NCI-H524 (cell line): ENCODE measurements at places on chromosomes 11 and 22.

- DNase-seq: no peak
These were observed at the start of gene JHY for GRCh38 chr11:122882189-122882856. Gene JHY, plus strand, starts transcription at chr11:122882759. Its CDS starts 3,091 bp downstream, at chr11:122885850.

DNA sequence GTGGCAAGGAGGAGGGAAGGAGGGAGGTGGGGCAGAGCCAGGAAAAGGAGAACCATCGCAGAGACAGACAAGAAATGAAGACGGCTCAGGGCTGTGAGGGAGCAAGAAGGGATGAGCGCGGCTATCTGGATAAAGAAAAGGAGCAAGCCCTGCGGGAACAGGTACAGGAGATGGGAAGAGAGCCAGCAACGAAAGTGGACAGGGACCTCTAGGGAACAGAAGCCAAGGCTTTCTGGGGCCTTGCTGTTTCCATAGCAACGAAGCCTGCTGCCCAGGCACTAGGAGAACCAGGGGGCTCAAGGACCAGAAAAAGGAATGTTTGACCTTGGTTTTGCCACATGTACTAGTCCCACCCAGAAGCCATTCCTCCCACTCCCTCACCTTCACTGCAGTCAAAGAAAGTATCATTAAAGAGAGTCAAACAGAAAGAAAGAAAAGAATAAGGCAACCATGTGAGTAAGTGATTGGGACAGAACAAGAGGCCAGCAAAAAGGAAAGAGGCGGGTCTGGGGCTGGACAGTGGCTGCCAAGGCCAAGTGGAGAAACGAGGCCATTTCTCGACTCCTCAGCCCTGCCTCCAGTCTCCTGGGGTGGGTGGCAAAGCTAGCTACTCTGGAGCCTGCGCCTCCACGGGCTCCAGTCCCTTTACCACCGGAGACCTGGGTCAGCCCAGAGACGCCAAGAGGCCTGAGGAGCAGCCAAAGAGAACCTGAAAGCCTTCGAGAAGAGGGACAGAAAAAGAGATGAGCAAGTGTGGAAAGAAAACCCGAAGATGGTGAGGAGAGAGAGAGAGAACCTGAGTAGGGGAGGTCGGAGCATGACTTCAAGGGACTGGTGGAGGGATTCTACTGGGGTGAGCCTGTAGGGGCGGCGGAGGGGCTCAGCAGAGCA is 35.1 kb downstream of the NRXN2 start:
- no peak for DNase-seq

- DNase-seq: no peak
These were observed 61.6 kb downstream of the MORC2 start for GRCh38 chr22:30906946-30907345.

DNA sequence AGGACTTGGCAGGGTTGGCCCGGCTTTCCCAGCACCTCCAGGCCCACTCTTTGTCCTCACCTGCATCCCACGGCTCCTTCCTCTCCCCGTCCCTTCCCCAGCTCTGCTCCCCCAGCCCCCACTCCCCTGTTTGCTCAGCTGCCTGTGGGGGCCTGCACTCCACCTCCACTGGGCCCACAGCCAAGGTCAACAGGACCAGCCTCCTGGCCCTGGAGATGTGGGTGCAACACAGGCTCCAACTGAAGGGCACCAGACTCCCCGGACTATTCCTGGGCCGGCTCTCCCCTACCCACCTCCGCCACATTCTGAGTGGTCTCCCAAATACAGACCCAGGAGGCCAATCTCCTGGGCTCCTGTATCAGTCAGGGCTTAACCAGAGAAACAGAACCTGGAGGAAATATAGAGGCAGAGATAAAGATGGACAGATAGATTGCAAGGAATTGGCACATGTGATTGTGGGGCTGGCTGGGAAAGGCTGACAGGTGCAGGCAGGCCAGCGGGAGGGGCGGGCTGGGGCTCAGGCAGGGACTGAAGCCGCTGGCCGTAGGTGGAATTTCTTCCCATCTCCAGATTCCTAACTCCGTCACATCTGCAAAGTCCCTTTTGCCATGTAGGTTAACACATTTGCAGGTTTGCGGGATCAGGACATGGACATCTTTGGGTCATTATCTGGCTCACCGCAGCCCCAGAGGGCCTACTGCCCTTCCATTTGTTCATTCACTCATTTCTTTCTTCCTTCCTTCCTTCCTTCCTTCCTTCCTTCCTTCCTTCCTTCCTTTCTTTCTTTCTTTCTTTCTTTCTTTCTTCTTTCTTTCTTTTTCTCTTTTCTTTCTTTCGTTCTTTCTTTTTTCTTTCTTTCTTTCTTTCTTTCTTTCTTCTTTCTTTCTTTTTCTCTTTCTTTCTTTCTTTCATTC is 45.8 kb upstream of the MYH9 start:
- no peak for DNase-seq
